CD8-positive, alpha-beta memory T cell (primary cell): ENCODE measurements at places on chromosomes 3 and 15.
A peak's percentile ranks its signal among the peaks of the same experiment; 100 is the strongest.

- DNase-seq: peak; percentile 29
Measured at GRCh38 chr3:45665101-45665572, 24.1 kb upstream of the SACM1L start.

- no peak for DNase-seq
Measured at GRCh38 chr3:107674371-107674770, 151.6 kb downstream of the BBX start.

- no peak for DNase-seq
Measured at GRCh38 chr3:62229908-62230307, 143.4 kb downstream of the FEZF2 start.

DNA sequence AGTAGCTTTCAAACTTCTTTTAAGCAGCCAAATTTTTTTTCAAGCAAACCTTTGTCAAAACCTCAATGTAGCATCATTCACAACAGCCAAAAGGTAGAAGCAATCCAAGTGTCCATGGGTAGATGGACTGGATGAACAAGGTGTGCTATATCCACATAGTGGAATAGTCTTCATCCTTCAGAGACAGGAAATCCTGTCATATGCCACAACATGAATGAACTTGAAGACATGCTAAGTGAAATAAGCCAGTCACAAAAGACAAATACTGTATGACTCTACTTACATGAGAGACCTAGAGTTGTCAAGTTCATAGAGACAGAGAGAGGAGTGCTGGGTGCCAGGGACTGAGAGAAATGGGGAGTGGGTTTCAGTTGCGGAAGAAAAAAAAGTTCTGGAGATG lies 87.6 kb downstream of the SRGAP3 start:
- no peak for DNase-seq

DNA sequence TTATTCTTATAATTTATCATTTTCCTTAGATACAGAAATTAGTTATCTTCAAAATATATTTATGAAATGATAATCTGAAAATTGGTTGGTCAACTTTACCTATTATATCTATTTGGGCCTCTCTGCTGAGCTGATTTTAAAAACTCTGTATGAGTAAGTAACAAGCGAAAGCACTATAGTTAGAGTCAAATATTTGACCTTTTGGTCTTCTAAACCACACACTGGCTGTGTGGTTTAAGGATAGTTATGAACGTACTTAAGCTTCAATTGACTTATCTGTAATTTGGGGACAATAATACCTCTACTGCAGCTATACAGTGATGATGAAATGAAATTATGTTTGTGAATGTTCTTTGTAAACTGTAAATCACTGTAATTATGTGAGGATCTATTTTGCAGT lies 763.9 kb upstream of the GRM7 start:
- DNase-seq: no peak

DNA sequence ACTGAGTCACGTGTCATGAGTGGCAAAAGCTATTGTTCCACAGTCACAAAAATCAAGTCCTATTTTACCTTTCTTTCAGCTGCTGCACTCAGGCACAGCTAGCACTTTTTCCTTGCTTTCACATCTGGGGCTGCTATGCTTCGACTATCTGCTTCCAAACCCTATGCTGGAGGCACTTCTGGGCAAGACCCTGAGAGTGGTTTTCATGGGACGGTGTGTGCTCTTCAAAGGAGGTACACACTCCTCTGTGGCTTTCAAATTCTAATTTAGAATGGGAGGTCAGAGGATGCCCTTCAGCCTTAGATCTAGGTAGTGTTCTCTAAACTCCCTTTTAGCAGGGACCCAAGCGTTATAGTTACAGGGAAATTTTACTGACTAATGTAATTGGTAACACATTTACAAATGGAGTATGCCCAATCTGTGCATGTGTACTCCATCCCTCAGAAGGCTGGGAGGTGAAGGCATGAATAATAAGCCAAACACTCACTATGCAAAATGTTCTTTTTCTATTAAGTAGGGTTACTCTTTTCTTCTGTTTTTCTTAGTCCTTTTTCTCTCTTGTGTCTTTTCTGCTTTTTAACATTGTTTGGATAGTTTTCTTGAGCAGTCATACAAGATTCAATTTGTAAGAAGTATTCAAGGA lies 188.3 kb downstream of the LSAMP start:
- DNase-seq: no peak

DNA sequence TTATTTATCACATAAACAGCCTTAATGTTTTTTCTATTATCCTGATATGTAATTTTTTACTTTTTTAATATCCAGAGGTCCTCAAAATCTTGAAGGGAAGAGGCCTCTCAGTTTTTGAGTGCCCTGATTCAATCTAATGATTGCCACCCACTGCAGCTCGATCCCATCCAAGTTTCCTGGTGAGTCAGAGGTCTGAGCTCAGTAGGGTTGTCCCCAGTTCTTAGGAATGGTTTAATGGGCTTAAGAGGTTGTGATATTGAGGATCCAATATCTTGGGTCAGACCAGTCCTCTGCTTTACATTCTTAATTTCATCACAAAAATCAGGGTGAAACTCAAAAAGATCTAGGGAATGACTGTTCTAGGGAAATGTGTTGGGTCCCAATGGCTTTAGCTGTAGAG lies 238.5 kb downstream of the NSUN3 start:
- no peak for DNase-seq

DNA sequence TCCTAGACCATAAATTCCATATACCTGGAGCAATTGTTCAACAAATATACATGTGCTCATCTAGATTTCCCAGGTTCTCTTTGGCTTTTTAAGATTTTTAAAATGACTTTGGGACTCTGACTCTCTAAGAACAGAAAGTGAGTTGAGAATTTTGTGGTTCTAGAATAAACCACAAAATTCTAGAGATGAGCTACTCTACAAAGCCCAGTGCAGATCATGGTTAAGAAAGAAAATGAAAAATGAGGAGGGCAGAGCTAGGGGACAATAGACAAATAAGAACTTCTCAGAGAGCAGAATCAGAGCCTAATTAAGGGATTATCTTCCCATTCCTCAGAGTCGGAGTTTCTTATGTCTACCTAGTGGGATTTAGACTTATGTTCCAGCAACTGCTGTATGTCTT lies 694.7 kb downstream of the ZNF385D start:
- no peak for DNase-seq

DNA sequence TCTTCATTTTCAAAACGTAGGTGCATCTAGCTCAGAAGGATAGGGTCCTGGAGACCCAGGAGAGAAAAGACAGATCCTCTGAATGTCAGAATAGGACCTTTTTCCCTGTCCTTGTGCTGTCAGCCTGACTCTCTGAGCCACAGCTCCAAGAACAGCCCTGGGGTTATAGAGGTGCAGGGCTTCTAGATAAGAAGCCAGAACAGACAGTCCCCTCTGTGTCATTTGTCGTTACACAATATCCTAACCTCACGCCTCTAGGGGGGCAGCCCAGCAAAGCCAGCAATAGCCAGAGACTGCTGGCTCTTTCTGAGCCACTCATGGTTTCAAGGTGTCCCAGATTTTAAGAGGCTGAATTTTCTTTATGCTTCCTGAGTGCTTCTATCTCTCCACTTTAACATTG lies 153.2 kb upstream of the THBS1 start:
- no peak for DNase-seq

DNA sequence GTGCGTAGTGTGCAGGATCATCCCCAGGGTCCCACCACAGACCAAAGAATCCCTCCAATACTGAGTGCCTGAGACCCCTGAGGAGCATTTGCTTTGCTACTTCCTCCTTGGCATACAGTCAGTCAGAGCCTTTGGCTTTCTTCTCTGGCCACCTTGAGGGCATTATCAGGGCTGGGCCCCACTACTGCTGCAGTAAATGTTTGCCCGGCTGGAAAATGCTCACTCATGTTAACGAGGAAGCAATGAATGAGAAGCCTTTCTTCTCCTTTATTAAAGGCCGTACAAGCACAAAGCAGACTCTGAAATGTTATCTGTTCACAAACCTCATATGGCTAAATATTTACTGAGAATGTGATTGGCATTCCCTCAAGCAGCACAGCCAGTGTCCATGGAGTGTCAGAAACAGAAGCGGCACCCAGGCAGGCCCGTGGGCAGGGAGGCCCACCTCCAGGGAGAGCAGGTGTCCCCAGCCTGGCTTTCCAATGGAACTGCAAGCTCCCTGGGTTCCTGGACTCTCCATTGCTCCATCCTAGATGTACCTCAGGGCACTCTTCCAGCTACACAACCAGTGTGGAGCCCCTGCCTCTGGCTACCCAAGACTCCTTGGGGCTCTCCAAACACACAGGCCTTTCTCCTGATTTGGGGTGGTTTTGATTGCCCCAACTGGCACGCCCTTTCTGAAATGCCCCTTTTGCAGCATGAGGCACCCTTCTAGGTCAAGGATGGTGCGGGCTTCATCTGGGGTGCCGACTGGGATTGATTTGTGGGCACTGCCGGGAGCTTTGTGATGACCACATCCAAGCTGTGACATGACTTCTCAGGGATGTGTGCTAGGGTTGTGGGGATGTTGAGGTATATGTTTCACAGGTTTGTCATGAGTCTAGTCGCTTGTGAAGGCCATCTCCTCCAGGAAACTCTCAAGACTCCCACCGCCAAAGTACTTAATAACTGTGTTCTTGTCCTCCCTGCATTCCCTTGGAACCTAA lies 195.6 kb downstream of the FAM43A start:
- DNase-seq: no peak

DNA sequence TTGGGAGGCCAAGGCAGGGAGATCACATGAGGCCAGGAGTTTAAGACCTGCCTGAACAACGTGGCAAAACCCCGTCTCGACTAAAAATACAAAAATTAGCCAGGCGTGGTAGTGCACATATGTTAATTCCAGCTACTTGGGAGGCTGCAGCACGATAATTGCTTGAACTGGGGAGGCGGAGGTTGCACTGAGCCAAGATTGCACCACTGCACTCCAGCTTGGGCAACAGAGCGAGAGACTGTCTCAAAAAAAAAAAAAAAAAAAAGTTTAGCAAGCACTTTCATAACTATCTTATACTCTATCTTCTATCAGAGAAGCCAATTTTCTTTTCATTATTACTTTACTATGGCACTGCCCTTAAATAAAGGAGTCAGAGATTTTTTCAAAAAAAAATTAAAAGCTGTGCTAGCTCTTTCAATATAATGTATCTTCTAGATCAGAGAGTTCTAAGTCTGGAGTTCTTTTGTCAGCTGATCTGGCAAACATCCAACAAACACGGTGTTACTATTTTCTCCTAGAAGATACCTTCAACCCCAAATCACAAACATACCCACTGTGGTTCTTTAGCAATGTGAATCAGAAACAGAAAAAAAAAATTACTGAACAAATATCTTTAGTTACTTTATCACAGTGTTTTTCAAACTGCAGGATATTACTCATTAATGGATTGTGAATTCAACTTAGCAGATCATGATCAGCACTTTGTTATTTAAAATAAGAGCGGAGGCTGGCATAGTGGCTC lies 3.0 kb downstream of the ZNF770 start:
- DNase-seq: no peak

DNA sequence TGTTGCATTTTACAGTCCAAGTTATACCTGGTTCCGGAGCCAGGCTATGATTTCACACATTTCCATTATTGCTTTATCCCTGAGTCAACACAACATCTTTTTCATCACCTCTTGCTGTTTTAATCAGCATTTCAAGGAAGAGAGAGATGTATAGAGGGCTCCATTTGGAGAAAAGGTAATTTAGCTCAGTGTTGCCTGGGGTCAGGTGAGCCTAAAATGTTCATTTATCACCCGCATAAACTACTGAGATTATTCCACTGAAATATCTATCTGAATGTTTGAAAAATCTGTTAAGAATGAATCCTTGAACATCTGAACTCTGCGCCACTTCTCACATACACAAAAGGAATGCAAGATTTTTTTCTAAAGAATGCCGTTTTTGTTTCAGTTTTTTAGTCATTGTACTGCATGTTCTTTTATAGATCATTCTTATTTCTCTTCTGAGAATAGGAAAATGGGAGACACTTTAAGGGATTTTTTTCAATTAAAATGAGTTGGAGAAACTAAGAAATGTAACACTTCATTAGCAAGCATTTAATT lies 51.5 kb upstream of the AGTR1 start:
- DNase-seq: no peak

- DNase-seq: peak; percentile 7
Measured at GRCh38 chr15:70140543-70141375, 43.0 kb upstream of the TLE3 start.

DNA sequence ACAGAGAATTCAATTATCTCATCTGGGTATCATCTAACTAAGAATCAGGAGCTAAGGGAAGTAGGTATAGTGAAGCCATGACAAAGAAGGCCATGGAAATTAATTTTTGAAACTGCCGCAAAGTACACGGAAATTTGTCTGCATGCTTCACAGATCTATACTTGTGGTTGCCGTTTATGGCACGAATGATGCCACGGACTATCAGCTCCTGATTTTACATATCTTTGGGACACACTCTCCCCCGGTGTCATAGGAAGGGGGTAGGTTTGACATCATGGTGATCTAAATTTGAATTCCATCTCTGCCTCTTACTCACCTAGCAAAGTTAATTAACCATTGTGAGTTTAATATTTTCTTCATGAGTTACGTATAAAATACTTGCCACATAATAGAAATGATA lies 14.0 kb downstream of the ARPP21 start:
- no peak for DNase-seq

GRCh38 chr3:72376956-72377710 lies 471.1 kb downstream of the SHQ1 start:
- no peak for DNase-seq

DNA sequence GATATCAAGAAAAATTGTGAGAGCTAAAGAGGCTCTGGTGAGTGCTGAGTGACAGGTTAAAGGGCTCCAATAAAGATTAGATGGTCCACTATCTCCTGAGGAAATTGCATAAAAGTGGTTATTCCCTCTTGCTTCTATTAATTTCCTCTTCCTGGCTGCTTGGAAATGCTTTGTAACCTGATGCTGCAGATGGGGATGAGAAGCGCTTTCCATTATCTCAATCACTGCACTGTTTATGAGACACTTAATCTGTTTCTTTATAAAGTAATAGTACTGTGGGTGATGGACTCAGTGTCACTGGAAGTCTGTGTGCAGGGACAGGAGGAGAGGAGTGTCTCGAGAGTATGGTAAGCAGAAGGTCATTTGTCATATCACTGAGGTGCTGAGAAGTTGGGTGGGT lies 305.3 kb downstream of the EPHB1 start:
- DNase-seq: no peak

DNA sequence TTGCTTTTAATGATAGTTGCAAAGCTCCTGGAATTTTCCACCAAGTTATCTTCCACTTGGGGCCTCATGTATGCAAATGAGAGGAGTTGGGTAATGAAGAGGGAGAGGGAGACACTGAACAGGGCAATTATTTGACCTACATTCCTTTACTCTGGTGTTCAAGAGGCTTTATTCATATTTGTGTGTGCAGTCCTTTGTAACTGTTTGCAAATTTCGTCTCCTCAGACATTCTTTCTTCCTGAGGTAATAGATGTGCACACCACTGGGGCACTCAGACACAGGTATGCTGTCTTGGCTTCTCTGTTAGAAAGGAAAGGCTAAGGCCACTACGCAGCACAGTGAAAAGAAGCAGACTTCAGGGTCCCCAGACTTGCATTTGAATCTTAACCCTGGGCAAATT lies 189.7 kb upstream of the IL12A start:
- no peak for DNase-seq

- DNase-seq: peak; percentile 3
Measured at GRCh38 chr15:69666921-69667811, 214.5 kb downstream of the RPLP1 start.

- no peak for DNase-seq
Measured at GRCh38 chr3:48459331-48459730, 12.8 kb downstream of the ATRIP start.
